ENCODE measurements at places on chromosomes 4 and X. TPM values are rescaled to one million over a fixed set of nuclear protein-coding genes. Genes with fewer than 3 reads are reported as not detected.

- no peak for DNase-seq
Observed at GRCh38 chr4:97500423-97500822, 642.9 kb downstream of the STPG2 start.

- DNase-seq = no peak
Observed at GRCh38 chr4:97349468-97350186, 793.6 kb downstream of the STPG2 start.

GRCh38 chr4:8547912-8548730 is 32.1 kb upstream of the GPR78 start:
- DNase-seq = peak; percentile 90

- DNase-seq = no peak
Observed at GRCh38 chrX:42680666-42681065, 97.3 kb downstream of the PPP1R2C start.

GRCh38 chr4:25450491-25450901 is 73.4 kb downstream of the ANAPC4 start:
- DNase-seq = no peak

- DNase-seq = no peak
Observed at GRCh38 chr4:144903953-144904711, 193.9 kb downstream of the ANAPC10 start.

GRCh38 chr4:112183252-112183651 is 38.0 kb downstream of the FAM241A start:
- no peak for DNase-seq

DNA sequence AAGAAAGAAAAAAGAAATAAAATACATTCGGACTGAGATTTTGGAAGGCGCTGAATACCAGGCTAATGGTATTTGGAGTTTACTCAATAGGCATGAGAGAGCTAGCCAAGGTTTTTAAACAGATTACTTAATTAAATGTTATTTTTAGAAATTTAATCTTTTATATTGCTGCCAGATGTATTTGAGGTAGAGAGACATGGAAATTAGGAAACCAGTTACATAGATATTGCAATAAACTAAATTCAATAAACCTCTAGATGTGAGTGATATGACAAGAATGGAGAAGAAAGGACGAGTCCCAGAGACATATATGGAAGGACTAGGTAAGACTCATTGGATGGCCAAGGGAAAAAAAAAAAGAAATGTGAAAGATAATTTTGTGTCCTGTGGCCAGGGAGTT is 38.5 kb upstream of the IL13RA1 start:
- no peak for DNase-seq

- DNase-seq = no peak
Observed at GRCh38 chr4:152164561-152164960, 371.3 kb downstream of the FBXW7 start.

DNA sequence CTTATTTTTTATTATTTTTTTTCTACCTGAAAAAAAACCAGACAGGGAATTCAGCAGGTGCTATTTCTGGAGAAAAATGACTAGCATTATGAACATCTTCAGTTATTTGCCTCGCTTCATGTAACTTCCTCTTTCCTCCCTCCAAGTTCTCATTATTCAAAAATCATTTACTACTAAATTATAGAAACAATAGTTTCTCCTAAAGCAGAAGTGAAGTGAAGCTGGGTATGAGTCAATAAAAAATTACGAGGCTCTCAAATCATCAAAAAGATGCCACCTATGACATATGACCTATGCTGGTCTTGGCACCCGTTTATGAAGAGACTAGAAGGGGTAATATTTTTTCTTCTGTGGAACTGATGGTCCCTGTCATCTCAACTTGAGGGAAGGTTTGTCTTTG is 145.0 kb upstream of the AADAT start:
- DNase-seq = no peak

GRCh38 chrX:19613645-19614323 is 98.5 kb upstream of the MAP3K15 start:
- no peak for DNase-seq

DNA sequence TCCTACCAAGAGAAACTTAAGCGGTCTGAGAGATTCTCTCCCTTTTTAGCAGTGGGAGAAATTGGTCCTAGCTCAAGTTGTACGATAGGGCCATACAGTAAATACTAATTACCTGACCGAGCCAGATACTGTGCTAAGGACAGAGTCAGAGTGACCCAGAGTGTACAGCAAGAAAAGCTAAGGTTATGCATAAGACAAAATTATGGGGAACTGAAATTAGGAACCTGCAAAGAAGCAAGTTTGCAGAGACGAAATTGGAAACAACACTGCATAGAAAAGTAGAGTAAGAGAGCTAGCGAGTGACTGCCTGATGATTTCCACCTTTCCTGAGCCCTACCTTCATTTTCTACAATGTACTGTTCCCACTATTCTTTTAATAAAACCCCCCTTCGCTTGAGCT is 278.1 kb downstream of the NKX6-1 start:
- no peak for DNase-seq

DNA sequence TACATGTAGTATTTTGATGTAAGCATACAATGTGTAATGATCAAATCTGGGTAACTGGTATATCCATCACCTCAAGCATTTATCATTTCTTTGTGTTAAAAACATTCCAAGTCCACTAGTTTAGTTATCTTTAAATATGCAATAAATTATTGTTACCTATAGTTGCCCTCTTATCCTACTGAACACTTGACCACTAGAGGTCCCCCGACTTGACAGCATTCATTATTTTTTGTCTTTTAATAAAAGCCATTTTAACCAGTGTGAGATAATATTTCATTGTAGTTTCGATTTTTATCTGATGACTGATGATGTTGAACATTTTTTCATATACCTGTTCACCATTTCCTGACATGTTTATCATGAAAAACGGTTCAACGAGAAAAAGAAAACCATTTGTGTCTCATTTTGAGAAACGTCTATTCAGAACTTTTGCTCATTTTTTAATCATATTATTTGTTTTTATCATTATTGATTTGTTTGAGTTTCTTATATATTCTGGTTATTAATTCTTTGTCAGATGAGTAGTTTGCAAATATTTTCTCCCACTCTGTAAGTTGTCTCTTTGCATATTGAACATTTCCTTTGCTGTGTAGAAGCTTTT is 199.0 kb upstream of the CXXC4 start:
- no peak for DNase-seq

RHOXF1 gene
- total RNA-seq = not detected

DDX60 gene
- 9.1 TPM for total RNA-seq

CLDN22 gene
- not detected for total RNA-seq

BTK gene
- total RNA-seq = not detected

PHOX2B gene
- not detected for total RNA-seq

HSD17B13 gene
- total RNA-seq = not detected

ZRSR2 gene
- 7.2 TPM for total RNA-seq

FRG2 gene
- total RNA-seq = not detected

LSM6 gene
- total RNA-seq = 45.6 TPM

MYOZ2 gene
- total RNA-seq = not detected
